ENCODE measurements at places on chromosomes 2 and 18.

DNA sequence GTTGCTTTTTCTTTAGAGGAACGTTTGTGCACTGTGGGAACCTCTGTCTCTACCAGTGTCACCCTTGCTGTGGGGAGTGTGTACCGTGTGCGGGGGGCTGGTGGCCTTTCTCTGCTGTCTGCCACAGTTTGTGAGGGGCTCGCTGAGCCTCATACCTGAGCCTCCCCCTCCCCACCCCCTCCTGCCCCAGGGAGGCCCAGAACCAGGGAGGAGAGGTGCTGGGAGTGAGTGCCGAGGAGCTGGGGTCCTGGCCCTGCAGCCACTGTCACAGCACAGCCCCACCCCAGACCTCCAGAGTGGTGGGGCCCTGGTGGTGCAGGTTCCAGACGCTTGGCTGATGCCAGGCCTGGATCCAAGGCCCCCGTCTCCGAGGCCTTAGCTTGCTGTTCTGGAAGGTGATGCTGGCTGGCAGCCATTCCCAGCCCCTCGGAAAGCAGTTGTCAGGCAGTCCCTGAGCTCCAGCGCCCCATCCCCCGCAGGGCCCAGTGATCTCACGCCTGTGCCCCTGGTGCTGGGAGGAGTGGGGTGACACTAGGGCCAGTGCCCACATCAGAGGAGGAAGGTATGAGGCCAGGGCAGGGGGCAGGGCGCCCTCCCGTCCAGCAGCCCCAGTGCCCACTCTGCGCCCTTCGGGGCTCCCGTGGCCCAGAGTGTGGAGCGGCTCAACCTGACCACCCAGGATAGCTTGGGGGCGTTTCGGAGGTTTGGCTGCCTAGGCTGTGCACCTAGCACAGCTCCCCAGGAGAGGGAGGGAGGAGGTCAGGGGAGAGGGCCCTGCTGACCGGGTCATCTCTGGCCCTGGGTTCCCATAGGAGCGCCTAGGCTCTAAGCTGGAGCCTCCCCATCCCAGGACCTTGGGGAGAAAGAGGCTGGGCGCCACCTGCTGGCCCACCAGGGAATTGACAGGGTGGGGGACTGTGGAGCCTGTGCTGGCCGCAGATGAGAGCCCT lies 53.0 kb upstream of the ALPP start:
- DNase-seq, result no peak

DNA sequence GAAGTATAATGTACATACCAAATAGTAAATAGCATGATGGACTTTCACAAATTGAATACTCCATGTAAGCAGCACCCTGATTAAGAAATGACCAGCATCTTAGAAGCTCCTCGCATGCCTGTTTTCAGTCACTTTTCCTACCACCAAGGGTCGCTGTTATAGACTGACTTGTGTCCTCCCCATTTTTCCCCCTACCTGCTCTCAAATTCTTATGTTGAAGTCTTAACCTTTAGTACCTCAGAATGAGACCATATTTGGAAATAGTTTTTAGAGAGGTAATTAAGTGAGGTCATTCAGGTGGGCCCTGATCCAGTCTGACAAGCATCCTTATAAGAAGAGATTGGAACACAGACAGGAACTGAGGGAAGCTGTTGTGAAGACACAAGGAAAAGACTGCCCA lies 125.9 kb downstream of the LYPD6 start:
- DNase-seq, result no peak

DNA sequence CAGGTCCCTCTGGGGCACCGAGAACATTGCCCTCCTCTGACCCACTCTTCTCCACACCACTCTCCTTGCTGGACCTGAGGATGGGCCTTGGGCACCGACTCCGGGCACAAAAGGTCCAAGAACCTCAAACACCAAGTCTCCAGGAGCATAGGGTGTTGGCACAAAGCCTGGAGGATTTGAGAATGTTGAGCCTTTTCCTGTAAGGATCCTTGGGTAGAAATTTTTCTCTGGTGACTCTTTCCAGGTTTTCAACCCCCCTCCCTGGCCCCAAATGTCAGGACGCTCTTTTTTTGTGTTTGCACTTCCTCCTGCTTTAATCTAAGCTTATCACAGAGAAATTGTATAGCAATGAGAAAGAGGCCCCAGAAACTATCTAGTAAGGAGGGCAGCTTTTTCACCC lies 9.2 kb downstream of the SPR start:
- no peak for DNase-seq

DNA sequence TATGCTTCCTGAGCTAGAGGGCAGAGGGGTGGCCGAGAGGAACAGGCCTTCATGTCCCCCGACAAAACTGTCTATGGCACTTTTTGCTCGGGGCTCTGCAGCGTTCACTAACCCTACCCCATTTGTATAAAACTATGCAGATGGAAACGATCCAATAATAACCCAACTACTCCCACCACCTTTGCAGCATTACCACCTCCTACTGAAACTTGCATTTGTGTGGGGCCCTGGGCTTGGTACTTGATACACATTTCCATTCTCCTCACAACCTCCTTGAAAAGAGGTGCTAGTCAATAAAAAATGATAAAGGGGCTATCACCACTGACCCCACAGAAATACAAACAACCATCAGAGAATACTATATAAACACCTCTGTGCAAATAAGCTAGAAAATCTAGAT lies 63.5 kb upstream of the FOSL2 start:
- DNase-seq, result no peak

DNA sequence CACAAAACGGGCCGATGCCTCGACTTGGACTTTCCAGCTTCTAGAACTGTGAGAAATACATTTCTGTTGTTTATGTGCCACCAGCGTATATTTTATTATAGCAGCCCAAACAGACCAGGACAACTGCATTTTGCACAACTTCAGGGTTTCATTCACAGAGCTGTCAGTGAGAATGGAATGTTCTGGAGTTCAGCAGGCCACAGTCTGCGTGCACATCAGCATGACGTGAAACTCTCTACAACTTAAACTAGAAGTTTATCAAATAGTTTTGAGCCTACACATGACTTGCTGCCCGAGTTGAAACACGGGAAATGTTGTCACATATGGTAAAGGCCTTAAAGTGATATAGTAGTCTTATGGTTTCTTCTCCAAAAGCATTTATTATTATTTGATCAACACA lies 3.9 kb upstream of the TRIB2 start:
- DNase-seq, result no peak

GRCh38 chr2:216880509-216881184 lies 20.8 kb upstream of the TNP1 start:
- no peak for DNase-seq

GRCh38 chr2:171584001-171584400 lies 61.7 kb downstream of the CYBRD1 start:
- DNase-seq, result no peak

GRCh38 chr18:79588636-79589481 lies 90.7 kb upstream of the CTDP1 start:
- DNase-seq, result no peak

DNA sequence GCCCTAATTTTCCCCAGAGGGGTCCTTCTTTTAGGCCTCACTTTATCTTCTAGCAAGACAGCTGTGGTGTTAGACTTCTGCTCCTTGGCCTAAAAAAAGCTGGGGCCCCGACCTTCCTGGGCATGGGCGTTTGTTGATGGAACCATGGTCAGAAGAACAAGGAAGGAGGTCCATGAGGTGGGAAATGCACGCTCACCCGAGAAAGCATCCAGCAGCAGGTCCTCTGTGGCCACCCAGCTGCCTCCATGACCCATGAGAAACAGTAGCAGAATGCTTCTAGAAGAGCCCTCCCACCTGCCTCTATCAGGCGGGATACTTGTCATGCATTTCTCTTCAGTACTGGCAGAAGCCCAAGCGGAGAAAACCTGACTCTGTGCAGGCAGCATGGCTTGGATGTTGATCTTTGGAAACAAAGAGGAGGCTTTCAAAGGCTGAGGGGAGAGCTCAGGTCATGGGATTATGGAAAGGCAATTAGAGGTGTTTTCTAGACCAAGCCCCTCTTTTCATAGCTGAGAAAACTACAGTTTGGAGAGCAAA lies 249.1 kb downstream of the FAM210A start:
- no peak for DNase-seq

- DNase-seq, result no peak
Observed at GRCh38 chr2:29517413-29517812, 402.2 kb downstream of the CLIP4 start.

- no peak for DNase-seq
Observed at GRCh38 chr2:60550178-60550983, 3.1 kb downstream of the BCL11A start.

DNA sequence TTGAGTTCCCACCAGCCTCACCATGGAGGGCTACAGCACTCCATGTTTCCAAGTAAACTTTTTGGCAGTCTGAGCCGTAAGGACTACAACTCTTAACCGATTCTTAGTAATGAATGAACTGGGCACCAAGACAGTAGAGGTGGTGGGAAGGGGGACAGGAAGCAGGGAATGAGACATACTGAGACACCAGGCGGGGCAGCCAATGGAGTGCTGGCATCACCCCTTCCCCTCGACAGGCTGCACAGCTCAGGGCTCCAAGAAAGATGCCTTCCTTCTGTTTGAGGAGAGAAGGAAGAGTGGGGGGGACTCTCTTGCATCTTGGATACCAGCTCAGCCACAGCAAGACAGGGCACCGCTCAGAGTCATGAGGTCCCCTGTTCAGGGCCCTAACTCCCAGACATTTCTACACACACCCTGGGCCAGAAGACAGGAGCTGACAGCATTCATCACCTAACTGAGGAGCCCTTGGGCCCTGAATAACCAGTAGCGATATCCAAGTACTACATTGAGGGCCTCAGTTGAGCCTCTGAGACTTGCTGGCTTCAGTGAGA lies 45.2 kb downstream of the USP34 start:
- DNase-seq, result no peak

DNA sequence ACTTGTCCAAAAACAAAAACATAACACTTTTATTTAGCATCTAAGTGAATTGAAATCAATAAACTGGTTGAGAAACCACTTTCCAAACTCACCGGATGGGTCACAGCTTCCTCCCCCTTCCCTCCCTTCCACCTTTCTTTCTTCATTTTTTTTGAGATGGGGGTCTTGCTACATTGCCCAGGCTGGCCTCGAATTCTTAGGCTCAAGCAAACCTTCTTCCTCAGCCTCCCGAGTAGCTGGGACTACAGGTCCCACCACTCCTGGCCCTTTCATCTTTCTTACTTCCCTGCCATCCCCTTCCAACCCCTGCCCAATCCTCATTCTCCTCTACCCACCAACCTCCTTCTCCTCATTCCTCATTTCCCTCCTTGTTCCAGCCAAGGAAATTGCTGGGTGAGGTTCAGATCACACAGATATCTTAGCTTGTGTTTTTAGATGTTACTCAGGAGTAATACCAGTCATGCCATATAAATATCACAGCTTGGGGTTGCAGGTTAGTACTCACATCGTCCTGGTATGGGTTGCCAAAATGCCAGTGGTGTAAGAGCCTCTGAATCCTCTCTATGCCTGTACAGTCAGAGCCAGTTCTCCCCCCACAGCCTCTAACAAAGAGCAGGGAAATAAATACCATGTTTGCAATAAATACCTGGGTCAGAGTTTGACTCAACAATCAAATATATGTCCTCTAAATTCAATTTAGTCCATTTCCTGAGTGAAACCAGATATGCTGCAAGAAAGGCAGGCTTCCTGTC lies 132.7 kb upstream of the NDUFV2 start:
- DNase-seq, result no peak

GRCh38 chr2:108893277-108893676 lies 95.7 kb downstream of the EDAR start:
- DNase-seq, result no peak

GRCh38 chr2:189954989-189955388 lies 107.5 kb downstream of the MSTN start:
- no peak for DNase-seq

- DNase-seq, result peak; percentile 24
Observed at GRCh38 chr2:201257381-201257955, 2.9 kb upstream of the CASP8 start.

- no peak for DNase-seq
Observed at GRCh38 chr2:65931056-65931455, 498.7 kb upstream of the SPRED2 start.

DNA sequence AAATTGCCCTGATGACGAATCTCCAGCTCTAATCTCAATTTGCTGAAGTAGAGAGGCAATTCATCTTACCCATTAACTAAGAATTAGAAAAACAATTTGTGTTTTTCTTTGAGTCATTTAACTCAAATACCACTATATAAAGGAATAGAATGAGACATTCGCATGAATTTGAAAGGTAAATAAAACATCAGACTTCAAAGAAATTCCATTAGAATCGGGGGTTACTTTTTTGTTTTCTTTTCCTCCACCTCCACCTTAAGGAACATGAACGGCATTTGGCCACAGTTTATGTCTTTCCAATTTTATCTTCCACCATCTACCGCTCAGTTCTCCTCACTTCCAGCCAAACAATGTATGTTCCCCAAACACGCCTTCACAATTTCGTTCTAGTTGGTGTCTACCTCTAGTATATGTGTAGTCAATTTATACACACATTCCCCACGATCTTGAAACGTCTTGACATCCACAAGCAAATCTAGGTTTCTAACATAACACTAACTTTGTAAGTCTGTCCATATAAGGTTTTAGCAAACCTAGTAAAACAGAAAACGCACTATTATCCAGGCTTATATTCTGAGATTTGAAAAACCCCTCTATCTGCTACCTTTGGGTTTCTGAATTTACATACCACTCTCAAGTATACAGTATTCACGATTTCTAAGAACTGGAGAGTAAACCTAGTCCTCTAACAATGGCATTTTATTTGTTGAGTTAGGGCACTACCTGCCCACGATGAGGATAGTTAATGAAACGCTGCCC lies 1.2 kb upstream of the SMCHD1 start:
- no peak for DNase-seq

DNA sequence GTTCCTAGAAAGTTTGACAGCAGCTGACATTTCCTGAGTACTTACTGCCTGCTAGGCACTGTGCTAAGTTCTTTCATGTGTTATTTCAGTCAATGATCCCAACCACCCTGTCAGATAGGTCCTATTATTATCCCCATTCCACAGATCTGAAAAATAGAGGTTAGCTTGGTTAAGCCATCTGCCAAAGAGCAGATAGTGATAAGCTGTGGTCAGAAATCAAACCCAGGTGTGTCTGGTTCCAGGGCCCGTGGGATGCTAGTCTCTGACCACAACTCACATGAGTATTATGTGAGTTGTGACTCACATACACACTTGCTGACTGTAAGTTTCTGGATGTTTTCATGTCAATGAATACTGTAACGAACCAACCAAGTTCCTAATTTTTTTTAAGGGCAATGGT lies 132.0 kb upstream of the APCDD1 start:
- no peak for DNase-seq

- no peak for DNase-seq
Observed at GRCh38 chr2:168596881-168597655, 141.0 kb downstream of the CERS6 start.

DNA sequence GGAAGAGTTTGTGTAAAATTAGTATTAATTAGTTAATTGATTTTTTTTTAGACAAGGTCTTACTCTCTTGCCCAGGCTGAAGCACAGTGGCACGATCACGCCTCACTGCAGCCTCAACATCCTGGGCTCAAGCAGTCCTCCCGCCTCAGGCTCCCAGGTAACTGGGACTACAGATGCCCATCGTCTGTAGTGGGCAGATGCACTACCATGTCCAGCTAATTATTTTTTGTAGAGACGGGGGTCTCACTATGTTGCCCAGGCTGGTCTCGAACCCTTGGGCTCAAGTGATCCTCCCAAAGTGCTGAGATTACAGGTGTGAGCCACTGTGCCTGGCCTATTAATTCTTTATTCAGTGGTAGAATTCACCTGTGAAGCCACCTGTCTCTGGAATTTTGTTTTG lies 41.1 kb downstream of the UBE2F start:
- no peak for DNase-seq
